ENCODE measurements at places on chromosomes 3 and 15.

- no peak for DNase-seq
These were observed 896 bp upstream of the KLHL25 start for GRCh38 chr15:85795337-85796305.

DNA sequence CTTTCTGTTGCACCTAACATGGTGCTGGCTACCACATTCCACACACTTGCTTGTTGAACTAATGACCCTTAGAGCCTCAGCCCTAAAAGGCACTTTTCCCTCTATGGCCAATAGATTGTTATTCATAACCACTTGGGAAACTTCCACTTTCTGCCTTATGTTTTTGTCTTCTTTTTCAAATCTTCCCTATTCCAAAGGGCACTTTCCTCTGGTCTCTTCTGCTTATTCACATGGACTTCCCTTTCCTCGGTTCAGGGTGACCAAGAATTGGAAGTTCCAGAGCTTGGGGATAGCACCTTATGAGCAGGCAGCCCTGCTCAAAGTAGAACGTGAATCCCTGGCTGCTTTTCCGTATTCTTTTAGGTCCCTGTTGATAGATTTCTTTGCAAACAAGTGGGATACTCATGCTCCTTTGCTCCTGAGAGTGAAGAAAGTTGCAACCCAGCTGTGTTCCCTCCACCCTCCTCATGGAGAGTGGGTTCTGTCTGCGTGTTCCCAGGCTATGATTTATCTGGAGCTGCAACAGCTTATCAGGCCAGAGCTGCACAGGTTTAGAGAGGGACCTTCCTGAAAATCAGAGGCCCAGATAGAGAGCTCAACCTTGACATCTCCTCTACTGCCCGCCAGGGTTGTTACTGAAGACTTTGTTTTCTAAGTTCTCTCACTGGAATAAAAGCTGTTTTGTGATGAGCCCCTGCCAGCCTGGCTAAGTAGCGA lies 58.8 kb upstream of the MYZAP start:
- DNase-seq, result no peak

DNA sequence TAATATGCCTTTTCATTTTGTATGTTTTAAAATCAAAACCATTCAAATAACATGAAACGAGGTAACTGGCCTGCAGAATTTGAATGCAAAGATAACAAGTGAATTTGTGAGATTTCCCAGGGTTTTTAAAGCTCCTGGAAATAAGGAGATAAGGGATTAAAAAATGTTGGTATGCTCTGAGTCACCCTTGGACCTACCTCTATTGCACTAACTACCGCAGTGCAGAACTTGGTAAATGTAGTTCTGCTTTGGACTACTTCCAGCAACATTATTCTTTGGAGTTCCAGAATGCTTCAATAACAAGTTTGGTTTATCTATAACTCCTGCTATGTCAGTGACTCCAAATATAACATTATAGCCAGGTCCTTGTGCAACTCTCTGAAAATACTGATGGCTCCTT lies 201.7 kb downstream of the GAP43 start:
- no peak for DNase-seq

DNA sequence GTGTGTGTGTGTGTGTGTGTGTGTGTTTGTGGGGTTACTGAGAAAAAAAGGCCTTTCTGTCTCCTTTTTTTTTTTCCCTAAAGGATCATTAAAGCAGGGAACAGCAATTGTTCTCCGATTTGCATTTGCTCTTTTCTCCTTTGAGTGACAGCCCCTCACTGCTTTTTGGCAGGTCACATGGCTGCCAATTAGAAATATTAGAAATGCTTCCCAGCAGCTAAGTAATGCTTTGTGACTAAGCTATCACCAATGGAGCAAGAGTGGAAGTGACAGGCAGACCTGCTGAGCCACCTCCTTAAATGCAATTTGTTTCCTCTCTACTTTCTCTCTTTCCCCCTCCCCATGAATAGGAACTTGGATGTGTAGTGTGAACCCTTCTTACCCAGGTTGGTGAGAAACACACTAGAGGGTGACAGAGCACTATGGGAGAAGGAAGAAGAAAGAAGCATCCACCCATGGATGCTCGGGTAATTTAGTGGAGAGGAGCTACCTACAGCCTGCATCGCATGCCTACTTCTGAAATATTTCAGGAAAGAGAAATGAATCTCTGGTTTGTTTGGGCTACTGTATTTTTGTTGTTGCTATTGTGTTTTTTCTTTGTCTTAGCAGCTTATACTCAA lies 165.2 kb upstream of the PDZRN3 start:
- DNase-seq, result no peak

GRCh38 chr15:36917411-36918267 lies 182.7 kb downstream of the MEIS2 start:
- DNase-seq, result no peak

DNA sequence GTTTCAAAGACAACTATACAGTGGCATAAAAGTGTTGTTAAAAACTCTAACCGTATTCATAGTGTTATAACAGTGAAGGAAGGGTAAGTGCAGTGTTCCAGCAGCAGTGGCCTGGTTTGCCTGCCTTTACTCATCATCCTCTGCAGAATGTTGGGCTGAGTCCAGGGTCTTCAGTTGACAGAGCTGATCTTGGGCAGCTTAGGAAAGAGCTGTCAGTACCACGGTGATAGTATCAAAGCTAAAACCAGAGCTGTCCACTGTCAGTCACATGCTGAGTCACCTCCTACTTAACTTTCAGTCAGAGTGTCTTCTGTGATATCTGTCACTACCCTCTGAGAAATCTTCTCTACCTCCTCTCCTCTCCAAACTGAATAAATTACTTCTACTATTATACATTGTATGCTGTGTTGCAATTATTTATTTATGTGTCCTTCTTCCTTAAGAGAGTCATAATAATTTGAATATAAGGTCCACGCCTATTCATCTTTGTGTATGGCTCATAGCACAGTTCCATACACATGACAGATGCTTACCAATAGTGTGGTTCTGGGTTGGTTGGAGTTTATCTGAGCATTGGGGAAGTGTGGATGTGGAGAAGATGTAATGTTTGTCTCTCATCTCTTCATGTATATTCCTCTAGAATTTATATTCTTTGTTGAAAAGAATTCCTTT lies 242.1 kb downstream of the ZIC1 start:
- no peak for DNase-seq

DNA sequence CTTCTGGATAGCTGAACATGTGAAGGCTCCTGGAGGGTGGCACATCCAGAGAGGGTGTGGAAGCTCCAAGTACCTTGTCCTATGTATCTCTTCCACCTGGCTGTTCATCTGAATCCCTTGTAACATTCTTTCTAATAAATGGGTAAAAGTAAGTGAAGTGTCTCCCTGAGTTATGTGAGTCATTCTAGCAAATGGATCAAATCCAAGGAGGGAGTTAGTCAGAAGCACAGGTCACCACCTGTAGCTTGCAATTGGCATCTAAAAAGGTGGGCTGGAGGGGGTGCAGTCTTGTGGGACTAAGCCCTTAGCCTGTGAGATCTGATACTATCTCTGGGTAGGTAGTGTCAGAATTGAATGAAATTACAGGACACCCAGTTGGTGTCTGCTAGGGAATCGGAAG lies 71.0 kb downstream of the WWTR1 start:
- no peak for DNase-seq

DNA sequence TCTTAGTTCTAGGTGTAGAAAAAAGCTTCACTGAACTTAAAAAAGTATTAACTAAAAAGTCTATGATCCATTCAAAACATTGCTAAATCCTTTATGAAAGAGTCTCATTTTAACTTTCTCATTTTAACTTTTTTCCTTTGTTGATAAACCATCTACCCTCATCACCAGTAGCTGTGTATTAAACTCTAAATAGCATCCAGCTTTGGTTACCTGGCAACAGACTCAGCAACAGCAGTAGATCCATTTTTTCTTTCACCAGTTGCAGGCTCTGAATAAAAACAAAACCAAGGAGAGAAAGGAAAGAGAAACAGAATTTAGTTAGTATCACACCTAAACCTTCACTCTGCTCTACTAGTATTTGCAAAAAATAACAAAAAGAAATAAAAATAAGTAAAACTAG lies 51.6 kb downstream of the TP53BP1 start:
- no peak for DNase-seq

GRCh38 chr3:156535162-156535627 lies 19.7 kb downstream of the SSR3 start:
- DNase-seq, result peak; percentile 60

GRCh38 chr3:135141160-135141559 lies 346.1 kb downstream of the EPHB1 start:
- no peak for DNase-seq

DNA sequence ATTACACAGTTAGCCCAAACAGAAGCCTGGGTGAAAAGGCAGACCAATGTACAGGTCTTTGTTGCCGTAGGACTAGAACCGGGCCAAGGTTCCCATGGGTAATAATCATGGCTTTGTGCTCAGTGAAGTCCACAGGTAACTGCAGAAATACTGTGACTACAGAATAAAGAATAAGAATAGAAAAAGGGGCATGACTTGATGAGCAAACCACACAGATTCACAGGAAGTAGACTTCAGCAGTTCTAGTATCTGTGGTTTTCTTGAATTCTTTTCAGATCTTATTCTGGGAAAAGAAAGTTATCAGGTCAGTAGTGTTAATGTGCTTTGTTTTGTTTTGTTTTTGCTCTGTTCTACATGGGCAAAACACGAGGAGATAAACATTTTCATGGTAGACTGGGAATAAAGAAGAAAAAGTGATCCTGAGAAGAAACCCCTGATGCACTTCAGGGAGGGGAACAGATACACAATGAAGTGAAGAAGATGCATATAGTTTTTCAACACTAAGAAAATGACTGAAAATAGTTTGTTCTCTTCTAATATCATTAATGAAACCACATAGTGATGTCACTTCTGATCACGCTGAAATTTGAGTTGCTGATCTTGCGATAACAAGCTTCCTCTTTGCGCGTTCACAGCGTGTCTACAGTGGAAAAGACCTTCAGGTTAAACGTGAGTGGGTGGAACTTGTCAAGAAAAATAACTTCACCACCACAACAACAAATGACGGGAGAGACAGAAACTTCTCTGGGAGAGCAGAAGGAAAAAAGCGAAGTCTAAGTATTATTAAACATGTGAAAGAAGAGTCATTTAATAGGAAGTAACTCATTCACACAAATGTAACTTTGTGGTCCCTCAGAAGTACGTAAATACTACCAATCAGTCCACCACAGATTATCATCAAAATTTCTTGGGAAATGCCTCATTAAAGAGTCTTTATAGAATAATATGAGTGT lies 315.8 kb upstream of the SATB1 start:
- no peak for DNase-seq

DNA sequence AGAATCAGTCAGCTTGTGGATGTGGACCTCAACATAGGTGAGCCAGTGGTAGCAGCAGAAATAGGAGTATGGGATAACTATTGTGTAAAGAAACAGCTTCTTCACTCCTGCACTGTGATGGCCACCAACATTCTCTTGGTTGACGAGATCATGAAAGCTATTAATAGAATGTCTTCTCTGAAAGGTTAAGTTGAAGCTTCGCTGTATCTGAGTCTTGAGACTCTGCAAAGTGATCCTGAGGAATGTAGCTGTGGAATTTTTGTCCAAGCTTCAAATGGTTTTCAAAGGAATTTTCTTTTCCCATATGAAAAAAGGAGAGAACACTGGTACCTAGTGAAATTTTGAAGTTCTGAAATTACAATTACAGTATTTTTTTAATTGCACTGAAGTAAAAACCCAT lies 146.3 kb downstream of the GMNC start:
- DNase-seq, result no peak

- no peak for DNase-seq
These were observed 156.0 kb downstream of the NSMCE3 start for GRCh38 chr15:29113336-29114220.

GRCh38 chr15:89714775-89715174 lies 24.2 kb downstream of the WDR93 start:
- no peak for DNase-seq

GRCh38 chr3:176948151-176948550 lies 249.1 kb downstream of the TBL1XR1 start:
- no peak for DNase-seq

DNA sequence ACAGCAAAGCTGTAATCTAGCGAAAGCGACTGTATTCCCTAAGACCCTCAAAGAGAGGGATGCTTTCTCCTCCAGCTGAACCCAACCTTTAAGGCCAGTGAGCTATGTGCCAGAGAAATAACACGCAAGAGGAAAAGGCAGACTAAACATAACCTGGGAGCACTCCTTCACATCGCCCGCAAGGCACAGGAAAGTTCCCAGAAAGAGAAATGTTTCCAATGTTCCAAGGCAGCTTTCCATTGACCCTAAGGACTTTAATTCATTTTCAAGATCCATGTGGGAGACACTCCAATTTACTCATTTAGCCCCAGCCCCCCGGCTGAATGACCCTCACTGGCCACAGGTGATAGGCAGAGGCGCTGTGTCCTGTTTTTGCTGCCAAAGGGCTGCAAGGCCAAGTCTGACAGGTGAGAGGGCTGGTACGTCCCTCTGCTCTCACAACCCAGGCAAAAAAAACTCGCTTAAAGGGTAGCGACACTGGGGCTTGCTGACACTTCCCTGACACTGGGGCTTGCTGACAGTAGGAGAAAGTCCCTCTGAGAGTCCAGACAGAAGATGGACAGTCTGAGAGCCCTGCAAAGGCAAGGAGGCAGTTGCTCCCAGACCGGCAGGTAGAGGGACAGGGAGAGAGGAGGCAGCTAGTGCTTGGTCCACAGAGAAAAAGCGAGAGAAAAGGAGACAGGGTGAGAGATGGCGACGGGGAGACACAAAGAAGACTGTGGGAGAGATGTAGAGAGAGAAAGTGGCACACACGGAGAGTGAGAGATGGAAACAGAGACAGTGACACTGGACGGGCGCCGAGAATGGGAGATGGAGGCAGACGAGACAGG lies 702 bp downstream of the ARHGEF3 start:
- peak; percentile 20 for DNase-seq

DNA sequence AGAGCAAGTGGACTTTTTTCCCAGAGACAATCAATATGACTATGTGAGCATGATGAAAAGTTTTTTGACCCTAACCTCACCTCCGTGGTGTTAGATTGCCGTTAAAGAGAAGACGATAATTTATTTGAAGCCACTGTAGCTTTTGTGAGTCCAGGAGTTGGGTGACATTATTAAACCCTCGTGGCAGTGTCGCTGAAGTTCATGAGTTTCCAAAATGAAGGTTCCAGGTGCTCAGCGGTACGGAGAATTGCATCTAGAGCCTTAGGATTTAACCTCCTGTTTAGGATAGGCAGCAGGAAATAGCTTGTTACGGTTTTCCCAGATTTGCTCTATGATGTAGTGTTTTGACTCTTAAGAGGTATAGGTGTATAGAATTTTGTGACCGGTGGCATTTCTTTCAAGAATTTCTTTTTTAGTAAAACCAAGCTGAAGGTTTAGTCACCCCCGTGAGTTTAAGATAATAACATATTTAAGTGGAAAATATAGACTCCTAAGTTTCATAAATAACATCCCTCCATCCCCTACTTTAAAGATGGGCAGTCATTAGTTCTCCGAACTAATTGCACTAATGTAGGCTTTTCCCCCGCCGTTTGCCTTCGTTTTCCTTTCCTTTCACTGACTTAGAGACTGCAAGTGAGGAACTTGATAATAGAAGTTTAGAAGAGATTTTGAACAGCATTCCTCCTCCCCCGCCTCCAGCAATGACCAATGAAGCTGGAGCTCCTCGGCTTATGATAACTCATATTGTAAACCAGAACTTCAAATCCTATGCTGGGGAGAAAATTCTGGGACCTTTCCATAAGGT lies 2.0 kb downstream of the SMC4 start:
- no peak for DNase-seq

Measured in ovary (tissue), 10 donors.